ENCODE measurements at places on chromosomes 1 and 21.

DNA sequence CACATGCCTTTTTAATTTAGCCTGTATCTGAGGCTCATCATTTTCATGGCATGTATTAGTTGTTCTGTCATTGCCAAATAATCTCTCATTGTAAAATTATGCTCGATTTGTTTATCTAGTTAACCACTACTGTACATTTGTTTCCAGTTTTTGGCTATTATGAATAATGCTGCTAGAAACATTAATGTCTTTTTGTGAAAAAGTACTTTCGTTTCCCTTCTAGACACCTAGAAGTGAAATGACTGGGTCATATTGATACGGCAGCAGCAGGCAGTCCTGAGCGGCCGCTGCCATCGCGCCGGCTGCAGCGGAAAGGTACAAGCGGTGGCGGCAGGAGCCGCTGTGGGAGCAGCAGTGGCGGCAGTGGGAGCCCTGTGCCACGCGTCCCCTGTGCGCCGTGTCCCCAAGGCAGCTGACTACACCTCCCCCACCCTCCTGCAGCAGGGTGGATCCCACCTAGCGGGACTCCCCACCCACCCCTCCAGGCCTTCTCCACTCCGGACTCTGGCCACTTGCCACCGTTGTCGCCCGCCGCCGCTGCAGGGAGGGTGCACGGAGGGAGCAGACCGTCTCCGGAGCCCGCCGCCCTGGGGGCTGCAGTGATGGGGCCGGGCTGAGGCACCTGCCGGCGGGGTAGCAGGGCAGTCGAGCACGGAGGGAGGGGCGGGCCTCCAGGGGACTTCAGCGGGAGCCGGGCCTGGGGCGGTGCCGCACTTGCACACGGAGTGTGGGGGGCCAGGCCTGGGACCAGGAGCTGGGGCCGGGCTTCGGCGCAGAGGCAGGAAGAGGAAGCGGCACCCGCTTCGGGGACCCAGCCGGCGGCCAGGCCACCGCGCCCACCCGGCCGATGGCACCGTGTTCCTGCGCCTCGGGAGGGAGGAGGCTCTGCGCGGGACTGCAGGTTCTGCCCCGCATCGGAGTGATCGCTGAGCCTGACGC lies 66.8 kb upstream of the RGS7 start:
- DNase-seq, result no peak

DNA sequence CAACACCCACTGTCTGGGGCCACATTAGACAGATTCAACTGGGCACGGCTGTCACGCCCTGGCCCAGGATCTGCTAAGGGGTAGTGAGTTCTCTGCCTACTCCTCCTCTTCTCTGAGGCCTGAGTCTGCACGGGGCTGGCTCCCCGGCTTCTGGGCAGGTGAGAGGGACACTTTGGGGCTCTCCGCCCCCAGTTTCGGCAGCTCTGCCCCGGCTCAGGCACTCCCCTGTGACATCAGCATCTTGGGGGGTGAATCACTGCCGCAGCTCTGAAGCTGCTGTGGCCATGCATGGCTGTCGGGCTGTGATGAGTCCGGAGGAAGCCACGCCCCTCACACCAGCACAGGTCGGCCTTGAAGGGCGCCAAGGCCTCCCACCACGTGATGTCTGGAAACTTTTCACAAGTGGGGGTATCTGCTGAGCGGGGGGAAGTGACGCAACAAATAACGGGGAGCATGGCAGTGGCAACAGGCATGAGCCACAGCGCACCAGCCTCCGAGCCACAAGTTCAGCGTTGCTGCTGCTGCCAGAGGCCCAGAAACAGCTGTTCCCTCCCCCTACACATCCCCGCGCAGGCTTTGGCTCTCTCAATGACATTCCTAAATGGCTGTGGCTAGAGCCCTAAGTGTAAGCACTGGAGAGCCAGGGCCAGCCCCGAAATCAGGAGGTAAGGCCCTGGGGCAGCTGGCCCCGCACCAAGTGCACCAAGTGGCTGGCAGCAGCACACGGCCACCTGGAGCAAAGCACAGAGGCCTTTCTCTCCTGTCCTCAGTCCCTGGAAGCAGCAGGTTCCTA lies 26.3 kb downstream of the ZBTB17 start:
- DNase-seq, result peak; percentile 86

DNA sequence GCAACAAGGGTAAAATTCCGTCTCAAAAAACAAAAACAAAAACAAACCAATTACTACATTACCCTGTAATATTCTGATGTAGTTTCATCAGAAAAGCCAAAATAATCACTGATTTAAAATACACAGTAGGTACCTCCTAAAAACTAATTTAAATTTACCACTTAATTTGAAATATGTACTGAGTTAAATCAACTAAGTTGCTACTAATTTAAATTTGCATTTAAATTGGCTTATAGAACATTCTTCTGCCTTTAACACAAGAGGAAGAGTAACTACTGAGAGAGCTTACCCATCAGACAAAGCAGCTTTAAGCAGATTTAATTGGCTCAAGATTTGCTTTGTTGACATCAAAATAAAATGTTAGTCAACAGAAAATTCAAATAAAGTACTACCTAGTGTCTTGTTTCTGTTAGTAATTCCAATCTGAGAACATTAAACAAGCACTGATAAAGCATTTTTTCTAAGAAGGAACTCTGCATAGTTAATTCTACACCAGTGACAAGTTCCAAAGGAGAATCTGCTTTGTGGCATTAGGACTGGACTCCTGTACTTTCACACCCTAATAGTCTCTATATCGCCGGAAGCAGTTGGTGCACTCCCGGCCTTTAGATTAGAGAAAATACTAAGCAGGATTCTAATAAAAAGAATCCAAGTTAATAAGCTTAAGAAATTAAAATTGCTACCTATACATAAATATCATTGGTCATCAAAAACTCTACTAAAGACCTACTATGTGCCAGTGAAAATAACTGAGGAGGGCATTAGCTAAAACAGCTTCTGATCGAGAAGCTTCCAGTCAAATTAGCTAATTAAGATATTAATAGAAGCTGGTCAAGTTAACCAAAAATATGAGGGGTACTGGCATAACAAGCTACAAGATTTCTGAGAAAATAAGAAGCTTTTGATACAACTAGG lies 8.4 kb downstream of the LUZP1 start:
- DNase-seq, result no peak

GRCh38 chr1:157910270-157910669 lies 68.7 kb upstream of the CD5L start:
- DNase-seq, result no peak

DNA sequence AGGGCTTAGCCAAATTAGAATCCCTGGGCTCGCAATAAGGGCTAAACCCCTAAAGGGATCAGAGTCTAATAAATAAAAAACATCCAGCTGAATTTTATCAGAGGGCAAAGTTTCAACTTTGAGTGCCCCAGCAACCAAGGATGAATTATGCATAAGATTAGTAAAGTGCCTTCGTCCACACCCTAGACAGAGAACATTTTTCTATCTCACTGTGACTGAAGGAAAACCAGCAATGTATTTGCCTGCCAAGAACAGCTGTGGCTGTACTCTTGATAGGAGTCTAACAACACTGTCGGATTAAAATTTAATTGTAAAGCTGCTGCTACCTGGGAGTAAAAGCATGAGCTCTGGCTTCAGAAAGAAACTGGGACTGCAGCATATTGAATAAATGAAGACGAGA lies 23.3 kb downstream of the WNT2B start:
- DNase-seq, result no peak

- no peak for DNase-seq
Measured at GRCh38 chr1:77476475-77476874, 194.7 kb downstream of the AK5 start.

DNA sequence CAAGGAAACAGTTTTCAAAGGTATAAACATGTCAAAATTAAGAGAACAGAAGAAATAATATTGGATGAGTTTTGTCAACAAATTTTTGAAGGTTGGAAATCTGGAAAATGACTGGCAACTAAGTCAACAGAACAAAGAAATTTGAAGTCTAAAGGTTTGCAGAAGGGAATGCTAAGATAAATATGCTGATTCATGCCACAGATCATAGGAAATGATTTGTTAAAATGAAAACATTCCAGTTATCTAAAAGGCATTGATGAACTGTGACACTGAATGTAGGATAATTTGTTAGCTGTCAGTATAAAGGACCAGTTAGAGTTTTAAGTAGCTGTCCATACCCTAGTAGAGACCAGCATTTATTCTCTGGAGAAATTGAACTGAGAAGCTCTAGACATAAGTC lies 157.9 kb upstream of the CHRM3 start:
- DNase-seq, result no peak

GRCh38 chr1:19869929-19870328 lies 12.3 kb upstream of the OTUD3 start:
- no peak for DNase-seq

DNA sequence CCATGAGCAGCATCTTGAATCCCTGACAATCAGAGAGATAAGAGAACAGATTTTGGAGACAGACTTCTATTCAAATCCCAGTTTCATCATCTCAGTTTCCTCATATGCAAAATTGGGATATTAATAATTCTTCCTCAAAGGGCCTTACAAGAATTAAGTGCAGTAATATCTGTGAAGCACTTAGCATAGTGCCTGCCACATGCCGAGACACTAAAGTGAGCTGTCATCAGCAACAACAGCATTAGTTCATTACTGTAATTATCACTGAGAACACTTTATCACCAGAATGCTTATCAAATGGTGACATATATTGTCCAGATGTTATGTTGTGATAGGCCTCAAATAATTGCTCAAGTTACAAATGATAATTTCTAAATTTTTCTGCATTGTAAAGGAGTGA lies 922 bp upstream of the FCRLB start:
- no peak for DNase-seq

DNA sequence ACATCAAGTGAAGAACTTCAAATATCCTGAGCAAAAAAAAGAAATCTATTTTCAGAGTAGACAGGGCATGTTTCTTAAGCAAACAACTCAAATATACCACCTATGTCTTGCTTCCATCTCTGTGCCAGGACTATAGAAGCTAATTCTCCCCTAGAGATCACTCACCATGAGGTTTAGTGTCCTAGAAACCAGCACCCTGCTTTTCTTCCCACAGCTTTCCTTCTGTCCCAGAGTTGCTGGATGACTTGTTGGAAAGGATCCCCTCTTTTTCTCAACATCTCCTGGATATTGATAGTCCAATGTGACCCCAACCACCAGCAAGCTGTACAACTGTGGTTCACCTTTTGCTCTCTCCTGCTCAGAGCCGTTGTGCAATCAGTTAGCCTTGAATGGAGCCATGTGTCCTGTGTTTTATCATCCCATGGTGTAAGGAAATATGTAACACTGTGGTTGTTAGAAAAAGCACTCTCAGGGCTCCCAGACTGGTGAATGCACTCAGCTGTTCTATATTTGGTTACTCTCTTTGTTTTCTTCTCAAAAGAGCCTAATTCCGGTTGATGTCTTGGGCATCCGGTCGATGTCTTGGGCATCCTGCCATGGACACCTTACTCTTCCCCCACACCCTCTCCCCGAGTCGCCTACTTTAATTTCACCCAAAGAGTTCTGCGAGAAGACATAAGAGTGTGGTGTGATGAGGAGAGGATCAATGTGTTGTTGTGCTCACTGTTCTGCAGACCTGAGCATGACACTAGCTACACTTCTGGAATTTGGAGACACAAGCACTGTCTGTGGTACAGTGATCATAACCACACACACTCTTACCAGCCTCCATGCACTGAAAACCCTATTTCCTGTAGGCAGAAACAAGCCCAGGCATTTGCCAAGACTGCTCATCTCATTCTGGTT lies 1.7 kb downstream of the TNFSF4 start:
- DNase-seq, result no peak

GRCh38 chr1:12561121-12561520 lies 56.9 kb downstream of the DHRS3 start:
- DNase-seq, result no peak

- DNase-seq, result no peak
Measured at GRCh38 chr1:2135441-2135841, 59.1 kb downstream of the FAAP20 start.

DNA sequence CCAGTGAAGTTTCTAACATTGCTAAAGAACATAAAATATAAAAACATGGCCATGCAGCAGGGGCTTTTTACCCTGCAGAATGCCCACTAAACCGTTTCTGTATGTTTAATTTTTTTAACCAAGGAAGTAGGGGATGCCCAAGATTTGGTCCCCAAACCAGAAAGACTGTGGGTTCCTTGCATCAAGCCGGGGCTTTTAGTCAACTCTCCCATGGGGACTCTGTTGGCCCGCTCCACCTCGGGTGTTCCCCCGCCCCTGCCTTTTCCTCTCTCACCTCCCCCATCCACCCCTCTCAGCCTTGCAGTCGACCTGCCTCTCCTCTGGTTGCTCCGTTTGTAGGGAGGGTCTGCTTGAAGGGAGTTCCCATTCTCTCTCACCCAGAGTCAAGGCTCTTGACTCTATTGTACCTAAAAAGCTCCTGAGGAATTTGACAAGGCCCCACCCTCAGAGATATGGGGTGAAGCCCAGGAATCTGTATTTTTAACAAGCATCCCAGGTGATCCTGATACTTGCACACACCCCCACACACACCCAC lies 117.5 kb downstream of the TOMM20 start:
- DNase-seq, result peak; percentile 79

DNA sequence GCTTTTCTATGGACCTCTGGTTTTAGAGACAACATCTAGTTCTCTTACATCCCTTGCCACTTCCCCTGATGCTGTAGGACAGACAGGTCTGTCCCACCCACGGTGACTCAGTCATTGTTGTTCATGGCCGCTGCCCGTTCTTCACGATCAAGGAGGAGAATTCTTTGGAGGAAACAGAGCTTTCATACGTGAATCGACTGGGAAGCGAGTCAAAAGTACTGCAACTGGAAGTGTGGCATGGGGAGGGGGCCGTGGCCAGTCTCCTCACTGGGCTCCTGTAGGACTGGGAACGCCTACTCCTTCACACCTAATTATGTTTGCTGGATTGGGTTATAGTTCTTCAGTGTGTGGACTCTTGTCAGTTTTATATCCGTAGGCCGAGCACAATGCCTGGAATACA lies 4.4 kb upstream of the SLC37A1 start:
- DNase-seq, result no peak

GRCh38 chr1:37478890-37479254 lies 4.5 kb downstream of the ZC3H12A start:
- peak; percentile 35 for DNase-seq

- DNase-seq, result no peak
Measured at GRCh38 chr1:27763358-27763757, 9.7 kb upstream of the STX12 start.

GRCh38 chr1:181124291-181124751 lies 35.8 kb downstream of the IER5 start:
- DNase-seq, result no peak

- no peak for DNase-seq
Measured at GRCh38 chr21:41614511-41614910, 106.6 kb upstream of the TMPRSS2 start.

DNA sequence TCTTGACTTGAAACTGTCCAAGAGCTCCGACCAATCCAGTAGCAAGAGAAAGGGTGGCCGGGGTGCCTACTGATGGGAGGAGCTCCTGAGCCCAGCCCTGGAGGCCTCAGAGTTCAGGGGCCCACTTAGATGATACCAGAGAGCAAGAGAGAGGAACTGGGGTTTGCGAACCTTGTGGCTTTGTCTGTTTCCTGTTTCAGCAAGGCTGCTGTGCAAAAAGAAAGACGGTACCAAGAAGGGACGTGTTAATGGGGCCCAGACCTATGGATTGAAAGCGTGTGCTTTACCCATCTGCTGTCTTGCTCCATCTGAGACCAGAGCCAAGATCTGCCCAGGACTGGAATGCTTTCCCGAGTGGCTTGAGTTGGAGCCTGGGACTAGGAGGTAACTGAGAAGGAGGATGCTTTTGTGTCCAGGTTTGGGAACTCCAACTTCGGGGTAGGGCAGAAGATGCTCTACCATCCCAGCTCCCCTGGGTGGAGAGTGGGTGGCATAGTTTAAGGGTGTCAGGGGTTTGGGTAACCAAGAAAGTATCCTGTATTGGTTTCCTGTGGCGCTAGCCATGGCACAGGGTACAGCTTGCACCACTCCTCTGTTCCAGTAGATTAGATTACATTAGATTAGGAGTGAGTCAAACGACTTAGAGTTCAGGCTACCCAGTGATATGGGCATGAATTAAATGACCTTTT lies at the start of gene TRAF3IP3:
Gene TRAF3IP3 (plus strand): TSS at position 128 of the 689 bp plus-strand sequence. CDS start 3,987 bp downstream, outside the sequence.
- DNase-seq, result peak; percentile 85

Measured in T-helper 2 cell treated with Interferon-gamma antibody and Interleukin-4, amounts not matched to agents 5 μg/mL and 100 μg/mL, for 36 hours (primary cell).